Inflammatory macrophage treated with lipopolysaccharide for 4 hours (primary cell): ENCODE measurements at places on chromosomes 3 and 15.

GRCh38 chr3:13219902-13220296, 146.7 kb upstream of the IQSEC1 start:
- no peak for DNase-seq

DNA sequence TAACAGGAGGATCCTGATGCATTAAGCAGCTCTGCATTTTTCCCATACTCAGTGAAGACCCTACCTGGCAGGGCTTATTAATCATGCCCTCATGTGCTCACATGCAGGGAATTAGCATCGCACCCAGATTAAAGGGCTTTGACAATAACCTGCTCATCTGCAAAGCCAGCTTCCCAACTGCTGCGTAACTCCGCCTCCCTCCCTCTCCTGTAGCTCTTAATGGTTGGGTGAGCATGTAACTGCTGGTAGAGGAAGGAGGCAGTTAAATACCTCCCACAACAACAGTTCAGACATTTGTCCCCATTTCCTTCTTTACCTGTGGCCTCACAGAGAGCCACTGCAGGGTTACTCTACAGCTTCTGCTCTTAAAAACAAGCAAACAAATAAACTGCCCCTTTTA, 203.6 kb upstream of the WNT5A start:
- no peak for DNase-seq

DNA sequence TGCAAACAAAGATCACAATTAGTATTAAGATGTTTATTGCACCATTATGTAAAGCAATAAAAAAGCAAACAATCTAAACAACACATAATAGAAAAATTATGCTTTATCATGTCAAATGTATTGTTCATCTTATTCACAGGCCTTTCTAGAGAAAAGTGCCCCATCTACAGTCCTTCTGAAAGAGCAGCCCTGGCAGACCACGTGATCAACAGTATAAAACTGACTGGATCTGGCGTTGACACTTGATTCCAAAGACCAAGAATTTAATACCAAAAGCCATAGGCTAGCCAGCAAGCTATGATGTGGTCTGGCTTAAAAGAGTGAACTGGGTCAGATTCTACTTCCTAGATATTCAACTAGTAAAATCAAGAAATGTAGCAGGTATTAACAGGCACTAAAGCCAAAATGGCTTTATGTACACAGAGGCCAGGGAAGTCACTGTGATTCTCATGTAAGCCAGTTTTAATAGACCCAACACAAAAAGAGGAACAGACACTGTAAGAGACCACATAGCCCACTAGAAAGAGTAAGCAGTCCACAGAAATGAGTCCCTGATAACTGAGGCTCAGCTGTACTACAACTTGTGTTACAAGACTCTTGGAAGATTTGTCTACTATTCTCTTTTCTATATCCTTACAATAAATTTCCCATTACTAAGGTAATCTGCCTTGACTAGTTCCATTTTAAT, 32.5 kb downstream of the DMXL2 start:
- peak; percentile 63 for DNase-seq

DNA sequence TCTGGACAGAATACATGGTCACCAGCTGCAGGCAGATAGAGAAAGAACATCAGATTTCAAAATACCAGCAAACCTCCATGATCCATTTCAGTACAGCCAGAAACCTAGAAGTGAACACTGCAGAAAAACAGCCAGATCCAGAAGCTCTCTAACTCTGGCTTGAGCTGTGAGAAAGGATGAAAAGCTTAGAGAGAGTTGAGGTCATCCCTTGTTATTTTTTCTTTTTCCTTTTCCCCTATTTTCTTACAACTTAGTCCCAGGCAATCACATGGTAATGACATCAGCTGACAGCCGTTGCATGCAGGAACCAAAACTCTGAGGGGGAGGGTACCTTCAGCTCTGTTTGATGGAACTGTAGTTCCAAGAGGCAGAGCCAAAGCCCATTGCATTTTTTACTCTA, 113.2 kb downstream of the TCF12 start:
- peak; percentile 84 for DNase-seq

- no peak for DNase-seq
These were observed 71.5 kb downstream of the ETFA start for GRCh38 chr15:76239786-76240185.

DNA sequence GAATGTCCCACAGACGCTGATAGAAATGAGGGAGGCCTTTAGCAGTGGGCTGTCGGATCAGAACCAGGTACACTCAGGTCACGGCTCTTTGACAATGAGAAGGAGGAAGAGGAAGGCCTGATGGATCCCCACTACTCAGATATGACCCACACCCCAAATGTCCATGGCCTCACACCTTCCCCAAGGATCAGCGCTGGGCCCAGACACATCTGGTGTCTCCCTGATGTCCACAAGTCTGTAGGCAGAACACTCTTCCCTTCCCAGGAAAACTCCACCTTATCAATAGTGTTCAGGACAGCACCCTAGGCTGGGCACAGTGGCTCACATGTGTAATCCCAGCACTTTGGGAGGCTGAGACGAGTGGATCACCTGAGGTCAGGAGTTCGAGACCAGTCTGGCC, 33.3 kb upstream of the SFMBT1 start:
- DNase-seq, result no peak

DNA sequence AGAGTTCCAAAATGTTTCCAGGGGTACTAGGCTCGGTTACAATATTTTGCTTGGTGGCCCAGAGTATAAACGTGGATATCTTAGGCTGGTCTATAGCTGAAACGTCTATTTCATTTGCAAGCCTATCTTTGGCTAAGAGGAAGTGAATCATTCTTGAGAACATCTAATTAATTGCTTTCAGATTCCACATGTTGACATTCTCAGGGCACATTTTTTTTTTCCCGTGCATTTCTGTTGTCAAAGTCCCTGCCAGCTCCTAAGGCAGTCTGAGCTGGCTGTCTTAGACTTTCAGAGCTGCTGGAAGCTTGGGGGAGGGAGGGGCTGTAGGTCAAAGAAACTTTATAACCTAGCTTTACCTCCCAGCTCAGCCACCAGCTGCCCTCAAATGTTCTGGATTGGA, 23.2 kb upstream of the LAMP3 start:
- peak; percentile 89 for DNase-seq

DNA sequence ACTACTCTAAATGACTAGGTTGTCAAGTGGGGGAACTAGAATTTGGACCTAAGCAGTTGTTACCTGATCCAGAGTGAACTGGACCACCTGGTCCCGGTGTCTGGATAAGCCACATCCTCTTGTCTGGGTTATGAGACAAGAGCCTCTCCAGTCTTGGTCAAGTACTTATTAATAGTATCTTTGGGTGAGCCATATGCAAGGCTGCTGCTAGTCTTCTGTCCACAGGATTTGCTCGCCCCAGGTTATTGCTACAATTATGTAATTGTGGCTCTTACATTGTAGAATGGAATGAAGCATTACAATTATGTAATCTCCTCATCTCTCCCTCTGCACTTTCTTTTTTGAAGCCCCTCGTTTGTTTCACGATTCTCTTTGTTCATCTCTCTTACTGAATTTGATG, 24.0 kb upstream of the AGBL1 start:
- no peak for DNase-seq

GRCh38 chr3:7307410-7307809, 446.5 kb downstream of the GRM7 start:
- DNase-seq, result no peak

DNA sequence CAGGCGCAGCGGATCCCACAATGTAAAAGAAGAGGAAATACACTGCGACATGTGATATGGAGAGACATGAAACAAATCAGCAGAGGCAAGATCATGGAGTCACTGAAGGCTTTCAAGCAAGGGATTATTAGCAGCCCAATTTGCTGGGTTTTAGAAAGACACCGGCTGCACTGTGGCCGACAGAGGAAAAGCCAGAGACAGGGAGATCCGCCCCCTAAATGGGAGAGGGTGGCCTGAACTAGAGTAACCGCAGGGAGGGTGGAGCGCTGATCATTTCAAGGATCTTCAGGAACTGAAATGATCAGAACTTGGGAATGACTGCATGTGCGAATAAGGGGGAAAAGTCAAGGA, 612 bp upstream of the C15orf40 start:
- no peak for DNase-seq

GRCh38 chr15:72979308-72979707, 73.0 kb upstream of the NEO1 start:
- no peak for DNase-seq

DNA sequence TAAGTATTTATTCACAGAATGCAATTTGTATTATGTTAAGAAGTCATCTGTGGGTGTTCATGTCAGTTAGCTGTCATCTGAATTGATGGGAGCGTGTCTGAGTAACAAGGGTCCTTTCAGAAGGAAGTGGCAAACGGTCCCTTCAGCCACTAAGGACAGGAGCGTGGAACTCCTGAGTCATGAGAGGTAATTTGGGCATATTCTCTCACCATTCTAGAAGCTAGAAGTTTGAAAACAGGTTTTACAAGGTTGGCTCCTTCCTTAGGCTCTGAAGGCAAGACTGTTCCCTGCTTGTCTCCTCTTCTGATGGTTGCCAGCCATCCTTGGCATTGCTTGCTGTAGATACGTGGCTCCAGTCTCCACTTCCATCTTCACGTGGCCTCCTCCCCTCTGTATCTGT, 19.7 kb downstream of the ABHD2 start:
- no peak for DNase-seq

GRCh38 chr3:42149975-42150374, 58.8 kb downstream of the TRAK1 start:
- DNase-seq, result no peak

- no peak for DNase-seq
These were observed 192.4 kb upstream of the DPH6 start for GRCh38 chr15:35738370-35738769.

GRCh38 chr3:107013641-107014040, 363.6 kb upstream of the CCDC54 start:
- no peak for DNase-seq

GRCh38 chr3:40871394-40871793, 327.9 kb upstream of the CTNNB1 start:
- no peak for DNase-seq

GRCh38 chr3:15271785-15272381, 60.5 kb downstream of the SH3BP5 start:
- DNase-seq, result peak; percentile 96

DNA sequence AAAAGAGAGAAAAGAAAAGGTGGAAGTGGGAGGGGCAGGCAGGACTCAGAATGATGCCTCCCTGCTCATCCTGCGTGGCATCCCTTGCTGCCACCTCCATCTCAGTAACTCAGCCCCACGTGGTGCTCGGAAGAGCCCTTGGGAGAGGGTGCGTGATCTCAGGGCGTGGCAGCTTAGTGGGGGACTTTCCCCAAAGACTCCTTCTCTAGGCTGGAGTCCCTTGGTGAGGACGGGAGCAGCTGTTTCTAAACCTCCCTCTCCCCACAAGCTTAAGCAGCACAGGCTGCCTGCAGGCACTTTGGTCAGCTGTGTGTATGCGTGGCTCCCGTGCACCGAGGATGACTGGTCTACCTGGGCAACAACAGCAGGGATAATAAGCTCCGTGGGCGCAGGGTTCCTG, 7.4 kb upstream of the ANPEP start:
- DNase-seq, result peak; percentile 95

DNA sequence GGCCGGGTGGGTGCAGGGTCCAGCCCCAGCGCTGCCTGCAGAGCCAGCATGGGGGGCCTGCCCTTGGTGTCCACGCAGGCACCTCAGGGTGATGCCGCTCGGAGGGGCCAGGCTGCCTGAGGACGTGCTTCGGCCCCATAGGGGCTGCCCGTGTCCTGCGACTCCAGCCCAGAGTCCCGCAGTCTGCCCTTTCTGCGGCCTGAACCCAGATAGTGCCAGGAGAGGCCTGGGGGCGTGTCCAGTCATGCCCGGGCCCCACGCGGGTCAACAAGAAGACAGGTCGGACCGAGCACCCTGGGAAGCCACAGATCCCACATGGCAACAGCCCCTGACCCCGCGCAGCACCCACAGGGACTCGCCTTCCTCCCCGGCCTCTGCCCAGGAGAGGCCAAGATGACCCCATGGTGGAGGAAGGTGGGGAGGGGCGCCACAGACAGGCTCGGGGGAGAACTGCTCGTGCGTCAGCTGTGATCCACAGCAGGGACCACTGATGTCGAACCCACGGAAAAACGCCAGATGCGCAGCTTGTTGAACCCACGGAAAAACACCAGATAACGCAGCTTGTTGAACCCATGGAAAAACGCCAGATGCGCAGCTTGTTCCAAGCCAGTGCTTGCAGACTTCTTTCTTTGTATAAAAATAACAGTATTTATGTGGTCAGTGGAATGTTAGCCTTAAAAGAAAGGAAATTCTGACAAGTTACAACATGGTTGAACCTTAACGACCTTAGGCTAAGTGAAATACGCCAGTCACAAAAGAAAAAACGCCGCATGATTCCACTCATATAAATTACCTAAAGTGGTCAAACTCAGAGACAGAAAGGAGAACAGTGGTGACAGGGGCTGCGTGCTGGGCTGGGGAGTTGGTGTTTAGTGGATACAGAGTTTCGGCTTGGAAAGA, 28.5 kb downstream of the CYFIP1 start:
- DNase-seq, result no peak

- DNase-seq, result no peak
These were observed 34.0 kb upstream of the ACTL6A start for GRCh38 chr3:179528772-179529171.

DNA sequence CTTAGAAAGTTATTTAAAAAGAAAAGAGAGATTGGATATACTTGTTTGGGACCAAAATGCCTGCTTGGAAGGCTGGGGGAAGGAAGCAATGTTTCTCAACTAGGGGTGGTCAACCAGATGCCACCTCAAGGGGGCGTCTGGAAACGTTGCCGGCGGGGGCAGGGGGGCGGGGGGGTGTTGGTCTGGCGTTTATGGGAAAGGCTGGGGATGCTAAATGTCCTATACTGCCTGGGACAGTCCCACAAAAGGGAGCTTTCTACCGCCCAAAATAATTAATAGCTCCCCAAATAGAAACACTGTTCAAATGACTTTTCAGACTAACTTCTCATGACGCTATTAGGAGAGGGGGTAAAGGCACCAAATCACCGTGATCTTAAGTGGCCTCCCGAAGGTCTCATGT, 2.2 kb downstream of the POLG start:
- peak; percentile 8 for DNase-seq

DNA sequence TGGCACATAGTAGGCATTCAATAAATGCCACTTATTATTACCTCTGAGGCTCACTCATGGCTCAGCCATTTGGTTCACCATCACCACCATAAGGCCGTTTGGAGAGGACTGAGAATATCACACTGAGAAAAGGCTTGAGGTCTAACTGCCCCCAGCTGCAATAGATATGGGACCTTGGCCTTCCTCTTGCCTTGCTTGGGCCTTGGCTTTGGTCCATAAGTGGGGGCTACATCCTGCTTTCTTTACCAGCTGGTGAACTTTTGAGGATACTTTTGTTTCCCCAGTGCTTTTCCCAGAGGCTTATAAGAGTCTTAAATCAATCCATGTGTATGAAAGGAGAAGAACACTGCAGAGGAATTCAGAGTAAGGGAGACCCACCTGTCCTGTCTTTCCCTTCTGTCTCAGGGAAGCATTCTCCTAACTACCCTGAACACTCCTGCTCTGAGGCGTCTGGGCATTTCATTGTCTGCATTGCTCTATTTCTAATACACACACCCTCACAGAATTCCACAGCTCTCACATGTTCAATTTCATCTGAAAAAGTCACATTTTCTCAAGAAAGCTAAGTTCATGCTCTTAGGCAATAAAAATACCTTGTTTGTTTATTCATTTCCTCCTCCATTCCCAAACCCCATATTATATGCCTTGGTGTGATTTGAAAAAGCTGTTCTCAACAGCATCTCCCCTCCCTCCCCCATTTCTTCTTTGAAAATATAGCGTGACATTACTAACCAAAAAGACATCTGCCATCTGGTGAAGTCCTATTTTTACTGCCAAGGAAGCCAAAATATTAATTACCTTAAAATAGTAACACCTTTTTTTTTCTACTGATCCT, 22.5 kb upstream of the KCNMB2 start:
- DNase-seq, result no peak

GRCh38 chr3:71582036-71582611, 1.4 kb downstream of the FOXP1 start:
- DNase-seq, result peak; percentile 47

GRCh38 chr15:91271565-91272153, 171.6 kb downstream of the SV2B start:
- DNase-seq, result peak; percentile 59
